T1000 (cell line): ENCODE measurements at places on chromosomes 7 and 10.

DNA sequence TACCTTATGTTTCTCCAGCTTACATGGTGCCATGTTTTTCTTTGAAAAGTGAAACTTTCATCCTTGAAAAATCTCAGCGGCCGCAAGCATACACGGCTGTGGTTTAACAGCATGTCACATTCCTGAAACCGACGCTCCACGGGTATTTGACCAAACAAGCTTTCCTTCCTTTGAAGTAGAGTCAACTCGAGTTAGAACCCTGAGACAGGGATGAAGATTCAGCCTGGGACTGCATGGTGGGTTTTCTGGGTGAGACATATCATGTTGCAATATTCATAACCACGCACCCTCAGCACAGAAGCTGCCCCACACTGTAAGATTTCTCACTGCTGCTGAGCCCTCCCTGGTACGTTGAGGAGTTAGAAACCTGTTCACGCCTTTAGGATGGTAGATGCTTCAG, 8.1 kb downstream of the CYP26A1 start:
- no peak for DNase-seq

DNA sequence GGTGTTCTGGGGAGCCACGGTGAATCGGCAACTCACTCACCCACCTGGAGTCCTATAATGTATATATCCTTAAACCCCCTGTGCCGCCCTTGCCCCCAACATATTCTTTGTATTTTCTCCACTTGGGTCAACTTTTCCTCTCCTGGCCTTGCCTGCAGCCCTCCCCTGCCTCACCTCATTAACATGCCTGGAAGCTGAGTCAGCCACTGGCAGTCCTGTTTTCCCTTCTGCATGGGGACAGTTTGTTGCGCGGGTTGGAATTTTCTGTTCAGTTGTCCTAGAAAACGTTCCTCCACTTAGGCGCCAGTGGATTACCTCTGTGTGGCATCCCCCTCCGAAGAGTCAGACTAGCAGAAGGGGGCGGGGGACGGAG, 97.4 kb downstream of the C10orf105 start:
- DNase-seq, result no peak

- DNase-seq, result no peak
Measured at GRCh38 chr10:71465551-71466252, 69.0 kb downstream of the CDH23 start.

DNA sequence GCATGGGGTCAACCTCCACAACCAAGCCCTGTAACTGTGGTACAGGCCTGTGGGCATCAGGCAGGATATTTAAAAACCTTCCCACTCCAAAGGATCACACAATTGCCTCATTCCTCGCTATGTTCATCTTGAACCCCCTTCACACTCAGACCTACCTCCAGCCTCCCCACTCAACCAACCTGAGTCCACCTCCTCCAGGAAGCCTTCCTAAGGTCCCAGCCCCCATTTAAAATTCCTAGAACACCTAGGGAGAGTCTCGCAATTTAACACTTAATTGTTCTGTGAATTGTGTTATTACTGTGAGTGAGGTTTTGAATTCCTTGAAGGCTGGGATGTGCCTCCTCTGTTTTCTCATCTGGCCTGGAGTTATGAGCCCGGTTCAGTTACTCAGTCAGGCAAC, 93.1 kb upstream of the SMNDC1 start:
- DNase-seq, result no peak
